ENCODE measurements at places on chromosomes 1 and 21.
A peak's percentile ranks its signal among the peaks of the same experiment; 100 is the strongest.

DNA sequence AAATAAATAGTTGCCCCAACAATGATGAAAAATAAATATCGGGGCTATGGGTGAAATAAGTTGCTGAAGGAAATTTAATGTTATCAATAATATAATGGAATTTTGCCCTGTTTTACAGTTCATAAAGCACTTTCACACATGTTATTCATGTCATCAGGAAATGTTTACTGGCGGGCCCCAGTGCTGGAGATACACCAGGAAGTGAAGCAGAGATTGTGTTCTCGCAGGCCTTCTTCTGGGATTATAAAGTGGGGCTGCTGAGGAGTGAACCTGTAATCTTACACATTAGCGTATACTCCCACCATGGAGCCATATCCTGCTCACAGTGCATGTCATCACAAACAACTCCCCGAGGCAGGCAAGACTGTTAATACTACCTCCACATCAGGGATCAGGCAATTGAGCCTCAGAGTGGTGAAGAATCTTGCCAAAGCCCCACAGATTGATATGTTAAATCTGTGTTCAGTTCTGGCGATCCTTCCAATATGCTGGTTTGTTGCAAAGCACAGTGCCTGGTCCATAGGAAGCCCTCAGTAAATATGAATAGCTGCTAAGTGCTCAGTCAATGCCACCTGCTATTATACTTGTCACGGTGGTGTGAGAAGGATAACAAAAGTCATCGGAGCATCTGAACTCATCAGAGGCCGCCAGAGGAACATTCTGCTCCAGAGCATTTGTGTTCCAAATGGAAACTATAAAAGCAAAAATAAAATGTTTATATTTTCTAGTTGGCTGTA is 104.4 kb upstream of the UBE2U start:
- no peak for DNase-seq

- peak; percentile 49 for DNase-seq
Measured at GRCh38 chr1:22420455-22421053, 31.1 kb upstream of the ZBTB40 start.

DNA sequence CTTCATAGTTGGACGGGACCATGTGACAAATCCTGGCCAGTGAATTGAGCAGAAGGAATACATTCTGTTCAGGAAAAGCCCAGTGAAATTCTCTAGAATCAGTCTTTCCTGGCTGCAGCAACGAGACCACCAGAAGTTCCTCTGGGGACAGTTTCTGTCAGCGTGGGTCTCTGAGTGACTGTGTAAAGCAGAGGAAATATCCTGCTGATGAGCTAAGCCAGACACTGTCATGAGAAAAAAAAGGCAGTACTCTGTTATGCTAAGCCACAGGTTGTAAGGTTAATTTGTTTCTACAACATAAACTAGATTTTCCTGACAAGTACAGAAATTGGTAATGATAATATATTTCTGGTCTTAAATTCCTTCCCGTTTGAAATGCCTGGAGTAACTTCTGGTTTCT is 664.4 kb downstream of the LMO4 start:
- DNase-seq: no peak

- no peak for DNase-seq
Measured at GRCh38 chr1:19877821-19878636, 4.2 kb upstream of the OTUD3 start.

DNA sequence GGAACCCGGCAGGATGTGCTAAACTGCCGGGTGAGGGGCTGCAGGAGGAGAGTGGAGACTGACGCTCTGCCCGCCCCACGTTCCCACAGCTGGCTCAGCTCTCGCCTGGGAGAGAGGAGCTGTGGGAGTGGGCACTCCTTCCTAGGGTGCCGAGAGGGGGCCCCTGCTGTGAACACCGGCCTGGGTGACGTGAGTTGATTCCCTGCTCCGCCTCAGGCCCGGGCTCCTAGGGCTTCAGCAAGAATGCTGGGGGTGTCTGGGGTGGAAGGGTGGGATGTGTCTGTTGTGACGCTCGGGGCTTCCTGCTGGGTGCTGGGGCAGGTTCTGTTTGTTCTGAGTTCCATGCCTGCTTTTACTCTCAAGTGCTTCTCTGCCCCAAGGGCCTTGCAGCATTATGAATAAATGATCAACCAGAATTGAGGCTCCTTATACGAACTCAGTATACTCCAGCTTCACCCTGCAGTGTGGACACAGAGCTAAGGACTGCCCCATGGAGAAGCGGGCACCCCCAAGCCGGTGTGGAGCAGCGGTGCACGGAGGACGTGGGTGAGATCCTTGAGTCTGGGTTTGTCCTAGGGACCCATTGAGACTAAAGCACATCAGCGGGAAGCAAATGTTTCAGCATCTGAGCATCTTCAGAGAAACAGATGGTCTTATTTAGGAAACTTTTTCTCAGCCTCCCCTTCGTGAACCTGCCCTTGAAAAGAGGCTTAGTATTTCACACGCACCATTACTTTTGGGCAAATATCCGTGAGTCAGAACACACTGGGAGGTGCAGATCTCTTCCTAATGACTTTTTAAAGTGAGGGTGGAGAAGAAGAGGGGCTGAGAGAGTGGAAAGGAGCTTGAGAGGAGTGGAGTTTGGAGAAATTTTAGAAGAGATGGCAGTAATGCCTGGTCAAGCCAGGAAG is 41.7 kb downstream of the SYT6 start:
- DNase-seq: no peak

- DNase-seq: no peak
Measured at GRCh38 chr1:10625554-10625953, 150.8 kb downstream of the PEX14 start.

DNA sequence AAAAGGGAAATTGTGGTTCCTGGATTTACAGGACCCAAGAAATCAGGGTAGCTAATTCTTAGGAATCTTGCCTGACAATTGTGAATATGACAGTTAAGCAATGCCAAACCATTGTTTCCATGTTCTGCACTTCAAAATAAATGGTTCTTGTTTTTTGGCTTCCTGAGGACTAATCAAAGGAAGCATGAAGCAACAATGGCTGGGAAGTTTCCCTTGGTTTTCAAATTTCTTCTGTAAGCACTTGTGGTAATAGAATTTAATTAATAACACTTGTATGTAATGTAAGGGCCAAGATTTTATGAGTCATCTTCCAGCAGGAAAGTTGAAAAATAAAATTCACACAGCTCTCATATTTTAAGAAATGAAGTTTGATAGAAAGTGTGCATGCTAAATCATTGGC is 31.7 kb downstream of the JAM2 start:
- DNase-seq: no peak

DNA sequence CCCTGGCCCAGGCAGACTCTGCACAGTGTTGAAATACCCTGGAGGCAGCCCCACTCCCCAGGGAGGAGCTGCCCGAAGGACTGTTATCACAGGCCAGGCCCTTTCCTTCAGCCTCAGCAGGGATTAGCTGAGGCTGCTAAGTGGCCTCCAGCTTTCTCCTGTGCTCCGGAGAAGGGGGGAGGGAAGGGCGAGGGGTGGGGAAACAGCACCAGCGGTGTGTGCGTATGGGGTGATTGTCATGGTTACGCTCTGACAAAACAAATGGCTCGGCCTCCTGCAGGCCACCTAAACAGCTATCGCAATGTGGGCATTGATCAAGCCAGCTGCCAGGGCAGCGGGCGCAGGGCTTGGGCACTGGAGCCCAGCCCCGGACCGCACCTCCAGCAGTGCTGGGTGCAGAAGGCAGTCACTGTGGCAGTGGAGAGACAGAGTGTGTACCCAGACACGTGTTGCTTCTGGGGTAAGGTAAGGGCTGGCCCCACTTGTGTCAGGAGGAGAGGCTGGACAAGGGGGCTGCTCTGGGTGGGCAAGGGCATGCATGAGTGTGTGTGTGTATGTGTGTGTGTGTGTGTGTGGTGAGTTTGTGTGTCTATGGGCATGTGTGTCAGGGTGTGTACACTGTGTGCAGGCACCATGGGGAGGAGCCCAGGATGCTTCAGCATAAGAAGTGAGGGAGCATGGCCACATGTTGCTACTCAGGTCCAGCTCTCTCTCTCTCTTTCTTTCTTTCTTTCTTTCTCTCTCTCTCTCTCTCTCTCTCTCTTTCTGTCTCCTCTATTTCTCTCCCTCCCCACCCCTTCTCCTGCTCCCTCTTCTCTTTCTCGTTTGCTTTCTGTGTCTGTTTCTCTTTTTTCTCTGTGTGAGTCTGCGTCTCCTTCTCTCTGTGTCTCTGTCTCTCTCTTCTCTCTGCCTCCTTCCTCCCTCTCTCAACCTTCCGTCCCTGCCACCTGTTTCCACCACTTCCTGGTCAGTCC is at the start of gene VWA5B1:
TSS of gene VWA5B1 (plus strand) at position 252 of the 974 bp plus-strand sequence. CDS start 19,727 bp downstream, outside the sequence.
- no peak for DNase-seq

DNA sequence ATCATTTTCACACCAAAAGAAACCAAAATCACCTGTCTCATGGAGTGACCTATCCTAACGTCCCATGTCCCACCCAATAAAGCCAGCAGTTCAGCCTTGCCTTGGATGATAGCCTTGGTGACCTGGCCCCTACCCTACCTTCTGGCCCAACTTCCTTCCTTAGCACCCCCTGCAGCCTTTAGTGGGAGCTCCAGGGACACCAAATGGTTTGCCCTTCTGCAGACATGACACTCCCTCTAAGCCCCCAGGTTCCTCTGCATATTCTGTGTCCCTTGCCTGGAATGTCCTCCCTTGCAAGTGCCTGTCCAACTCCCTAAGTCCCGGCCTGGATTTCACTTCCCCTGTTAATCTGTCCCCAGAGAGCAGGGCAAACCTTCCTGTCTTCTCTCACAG is 2.2 kb downstream of the SLFNL1 start:
- no peak for DNase-seq

GRCh38 chr1:117615474-117615873 is 9.6 kb downstream of the TENT5C start:
- DNase-seq: peak; percentile 9

DNA sequence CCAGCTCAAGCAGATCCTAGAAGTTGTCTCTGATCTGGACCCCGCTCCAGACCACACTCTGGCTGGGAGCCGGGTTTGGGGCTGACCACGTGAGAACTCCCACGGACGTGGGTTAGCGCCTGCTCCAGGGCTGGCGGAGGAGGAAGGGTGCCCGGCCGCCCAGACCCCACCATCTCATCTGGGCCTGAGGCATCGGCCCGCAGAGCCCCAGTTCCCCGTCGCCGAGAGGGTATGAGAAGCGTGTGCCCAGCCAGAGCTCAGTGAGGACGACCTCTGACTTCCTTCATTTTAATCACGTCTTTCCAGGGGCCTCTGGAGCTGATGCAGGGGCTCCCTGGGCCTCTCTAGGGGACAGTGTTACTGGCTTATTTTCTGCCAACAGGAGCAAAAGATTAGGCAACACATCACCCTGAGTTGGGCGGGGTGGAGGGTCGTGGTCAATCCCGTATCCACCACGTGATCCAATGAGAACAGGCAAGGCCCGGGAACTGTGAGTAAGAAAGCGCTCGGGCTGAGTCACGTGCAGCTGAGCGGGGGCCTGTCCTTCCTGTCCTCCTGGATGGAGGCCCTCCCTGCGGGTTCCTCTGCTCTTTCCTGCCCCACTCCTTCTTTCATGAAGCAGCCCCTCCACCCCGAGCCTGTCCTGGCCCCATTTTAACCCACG is 81.1 kb downstream of the SIK1 start:
- DNase-seq: peak; percentile 47

- peak; percentile 74 for DNase-seq
Measured at GRCh38 chr1:28248273-28249012, 10.9 kb upstream of the SESN2 start.

DNA sequence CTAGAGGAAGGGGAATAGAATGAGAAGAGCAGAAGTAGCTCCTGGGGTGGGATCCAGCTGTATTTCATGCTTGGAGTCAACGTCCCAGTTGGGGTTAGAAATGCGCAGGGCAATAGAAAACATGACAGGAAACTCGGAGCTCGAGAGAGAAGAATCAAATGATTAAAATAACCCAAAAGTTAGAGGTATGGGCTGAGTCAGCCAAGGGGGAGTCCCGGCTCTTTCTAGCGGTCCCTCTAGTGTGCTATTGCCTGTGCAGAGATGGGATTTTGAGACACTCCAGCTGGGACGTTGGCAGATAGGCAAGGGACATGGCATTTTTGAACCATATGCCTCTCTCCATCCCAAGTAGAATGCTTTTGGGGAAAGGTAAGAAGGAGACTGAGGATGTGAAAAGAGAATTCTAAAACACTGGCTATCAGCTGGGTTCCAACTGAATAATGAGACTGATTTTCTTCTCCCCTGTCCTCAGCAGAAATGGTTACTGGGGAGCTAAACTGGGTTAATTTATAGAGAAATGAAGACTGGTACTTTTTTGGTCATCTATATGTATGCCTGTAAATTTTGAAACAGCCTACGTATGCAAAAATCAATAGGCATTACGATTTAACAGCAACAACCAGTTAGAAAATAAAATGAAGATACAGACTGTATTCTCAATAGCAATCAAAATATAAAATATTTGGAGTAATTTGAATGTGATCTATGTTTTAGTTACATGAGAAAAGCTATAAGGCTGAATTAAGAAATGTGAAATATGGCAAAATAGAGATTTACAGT is 7.0 kb upstream of the VPS26C start:
- no peak for DNase-seq

DNA sequence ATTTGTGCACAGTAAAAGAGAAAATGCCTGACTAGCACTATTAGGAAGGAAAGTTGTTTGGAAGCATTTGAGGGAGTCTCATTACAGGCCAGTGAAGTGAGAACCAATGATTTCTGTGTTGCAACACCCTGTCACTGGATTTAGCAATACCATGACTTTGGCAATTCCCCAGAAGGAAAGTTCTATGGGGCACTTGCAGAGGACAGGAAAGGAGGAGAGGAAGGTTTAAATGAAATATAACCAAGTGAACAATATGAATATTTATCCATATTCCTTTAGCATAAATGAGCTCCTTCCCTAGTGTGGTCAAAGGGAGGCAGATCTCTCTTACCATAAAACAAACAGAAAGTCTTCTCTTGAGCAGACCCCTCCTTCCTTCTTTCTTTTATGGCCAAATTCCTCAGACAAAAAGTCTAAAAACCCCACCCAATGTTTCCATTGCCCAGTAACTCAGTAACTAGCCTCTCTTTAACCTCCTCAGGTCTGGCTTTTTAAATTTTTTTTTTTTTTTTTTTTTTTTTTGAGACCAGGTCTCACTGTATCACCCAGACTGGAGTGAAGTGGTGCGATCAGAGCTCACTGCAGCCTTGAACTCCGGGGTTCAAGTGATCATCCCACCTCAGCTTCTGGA is 5.5 kb downstream of the TLR5 start:
- no peak for DNase-seq

GRCh38 chr1:114352797-114353196 is 158.2 kb downstream of the TRIM33 start:
- no peak for DNase-seq

DNA sequence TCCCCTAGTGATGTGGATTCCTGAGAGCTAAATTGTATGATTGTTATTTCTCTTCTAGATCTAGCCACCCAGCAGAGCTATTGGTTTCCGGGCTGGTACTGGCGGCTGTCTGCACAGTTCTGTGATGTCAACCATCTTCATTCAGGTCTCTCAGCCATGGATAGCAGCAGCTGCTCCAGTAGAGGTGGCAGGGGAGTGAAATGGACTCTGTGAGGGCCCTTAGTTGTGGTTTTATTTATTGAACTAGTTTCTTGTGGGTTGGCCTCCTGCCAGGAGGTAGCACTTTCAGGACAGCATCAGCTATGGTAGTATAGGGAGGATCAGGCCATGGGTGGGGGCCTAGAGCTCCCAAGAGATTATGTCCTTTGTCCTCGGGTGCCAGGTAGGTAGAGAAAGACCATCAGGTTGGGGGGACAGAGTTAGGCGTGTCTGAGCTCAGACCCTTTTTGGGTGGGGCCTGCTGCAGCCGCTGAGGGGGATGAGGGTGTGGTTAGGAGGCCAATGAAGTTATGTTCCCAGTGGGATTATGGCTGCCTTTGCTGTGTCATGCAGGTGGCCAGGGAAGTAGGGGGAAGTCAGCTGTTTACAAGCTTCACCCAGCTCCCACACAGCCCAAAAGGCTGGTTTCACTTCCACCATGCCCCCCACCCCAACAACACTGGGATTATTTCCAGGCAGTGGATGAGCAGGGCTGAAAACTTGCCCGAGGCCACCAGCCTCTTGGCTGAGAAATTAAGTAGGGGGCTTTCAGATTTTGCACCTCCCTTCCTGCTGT is 55.1 kb upstream of the RGS4 start:
- DNase-seq: no peak

Data from activated T-cell treated with anti-CD3 and anti-CD28 coated beads for 48 hours (primary cell).